ENCODE measurements at places on chromosomes 3 and 15. TPM values are rescaled to one million over a fixed set of nuclear protein-coding genes. Genes with fewer than 3 reads are reported as not detected.

STRC gene
- 0.75 TPM for total RNA-seq

CKMT1B gene
- total RNA-seq = not detected

EFL1 gene
- 20.8 TPM for total RNA-seq

SV2B gene
- total RNA-seq = not detected

RASL12 gene
- total RNA-seq = not detected

CYP1A2 gene
- total RNA-seq = not detected

CPN2 gene
- not detected for total RNA-seq

GOLGA8H gene
- not detected for total RNA-seq

LTF gene
- total RNA-seq = not detected

LRRN1 gene
- total RNA-seq = 0.10 TPM

AADACL2 gene
- total RNA-seq = not detected

TRPM1 gene
- not detected for total RNA-seq

CISH gene
- total RNA-seq = 328 TPM

SPTSSB gene
- total RNA-seq = not detected
